Esophagus squamous epithelium (tissue), 5 donors: ENCODE measurements at places on chromosomes 4 and X. TPM values are rescaled to one million over a fixed set of nuclear protein-coding genes. Genes with fewer than 3 reads are reported as not detected.

RHOXF2 gene
- not detected for total RNA-seq

HERC5 gene
- total RNA-seq: 4.2 TPM

TACC3 gene
- total RNA-seq: 14.9 TPM

IL1RAPL1 gene
- total RNA-seq: 0.09 TPM

NKX3-2 gene
- 0.62 TPM for total RNA-seq

SPON2 gene
- 14.5 TPM for total RNA-seq

CD38 gene
- total RNA-seq: 2.5 TPM

- no peak for DNase-seq
These were observed 20.2 kb upstream of the PRDM5 start for GRCh38 chr4:120942776-120943175.

GRCh38 chrX:133362538-133362937, 52.8 kb downstream of the GPC4 start:
- no peak for DNase-seq

- DNase-seq: no peak
These were observed 29.3 kb downstream of the DCAF8L2 start for GRCh38 chrX:27619459-27619858.

DNA sequence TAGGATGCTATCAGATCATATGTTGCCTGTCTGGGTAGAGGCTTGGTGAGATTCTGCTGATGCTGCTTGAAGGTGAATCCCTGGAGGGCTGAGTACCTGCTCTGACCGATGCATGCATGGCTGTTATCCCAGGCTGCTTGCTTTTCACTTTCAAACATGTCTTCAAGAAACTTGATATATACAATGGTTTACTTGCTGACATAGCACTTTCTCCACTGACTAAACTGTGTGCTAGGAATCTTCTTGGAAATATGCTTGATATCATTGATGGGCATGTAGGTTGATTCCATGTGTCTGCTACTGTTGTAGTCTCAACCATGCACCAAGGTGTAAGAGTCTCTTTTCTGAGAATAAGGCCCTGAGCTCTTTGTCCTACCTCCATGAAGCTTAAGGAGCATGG, 79.6 kb upstream of the WDR1 start:
- no peak for DNase-seq

DNA sequence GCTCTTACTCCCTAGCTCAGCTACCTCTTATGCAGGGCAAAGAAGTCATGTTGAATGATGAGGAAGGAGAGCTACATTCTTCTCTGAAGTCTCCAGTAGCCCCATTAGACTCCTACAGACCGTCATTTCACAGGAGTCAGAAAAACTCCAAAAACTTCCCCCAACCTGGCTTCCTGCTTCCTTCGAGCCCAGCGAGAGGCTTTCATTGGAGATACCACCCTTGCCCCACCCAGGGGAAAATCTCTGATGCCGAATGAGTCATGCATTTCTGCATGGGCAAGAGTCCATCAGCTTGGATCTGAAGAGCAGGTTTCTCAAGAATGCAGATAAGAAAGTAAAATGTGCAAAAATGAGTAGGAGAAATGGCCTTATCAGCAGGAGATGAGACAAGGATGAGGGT, 53.0 kb downstream of the ARSF start:
- DNase-seq: no peak

GRCh38 chr4:7817877-7818398, 121.7 kb downstream of the AFAP1 start:
- DNase-seq: no peak

DNA sequence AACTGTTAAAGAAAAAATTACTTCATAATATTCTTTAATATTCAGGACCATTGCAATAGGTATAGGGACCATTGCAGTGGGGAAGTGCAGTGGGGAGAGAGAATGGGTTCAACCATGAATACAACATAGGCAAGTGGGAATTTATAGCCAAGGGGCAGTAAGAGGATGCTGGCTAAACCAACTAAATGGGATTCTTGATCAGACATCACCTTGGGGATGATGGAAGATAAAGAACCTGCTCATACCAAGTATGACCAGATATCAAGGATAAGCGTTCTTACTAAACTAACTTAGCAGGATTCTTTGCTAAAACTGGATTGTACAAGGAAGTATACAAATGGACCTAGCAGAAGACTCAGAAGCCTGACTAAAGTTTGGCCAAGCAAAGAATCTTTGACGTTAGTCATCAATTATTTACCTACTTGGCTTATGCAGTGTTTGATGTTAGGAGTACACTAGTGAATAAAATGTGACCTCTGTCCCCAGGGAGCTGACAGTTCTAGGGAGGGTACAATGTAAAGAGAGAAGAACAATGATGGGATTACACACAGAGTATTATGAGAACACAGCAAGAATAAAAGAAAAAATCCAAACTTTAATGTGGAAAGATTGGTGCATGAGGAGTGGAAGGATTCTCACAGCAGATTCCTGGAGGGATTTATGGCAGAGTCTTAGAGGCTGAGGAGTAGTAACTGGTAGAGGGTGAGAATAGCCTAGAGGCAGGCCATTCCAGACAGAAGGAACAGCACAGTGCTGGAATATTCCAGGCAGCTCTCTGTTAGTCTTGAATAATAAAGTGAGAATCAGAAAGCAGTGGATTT, 54.7 kb upstream of the MYOZ2 start:
- DNase-seq: no peak

- DNase-seq: no peak
These were observed 1.6 kb upstream of the SFRP2 start for GRCh38 chr4:153790500-153790865.

GRCh38 chr4:40132816-40133215, 64.0 kb upstream of the RHOH start:
- no peak for DNase-seq

DNA sequence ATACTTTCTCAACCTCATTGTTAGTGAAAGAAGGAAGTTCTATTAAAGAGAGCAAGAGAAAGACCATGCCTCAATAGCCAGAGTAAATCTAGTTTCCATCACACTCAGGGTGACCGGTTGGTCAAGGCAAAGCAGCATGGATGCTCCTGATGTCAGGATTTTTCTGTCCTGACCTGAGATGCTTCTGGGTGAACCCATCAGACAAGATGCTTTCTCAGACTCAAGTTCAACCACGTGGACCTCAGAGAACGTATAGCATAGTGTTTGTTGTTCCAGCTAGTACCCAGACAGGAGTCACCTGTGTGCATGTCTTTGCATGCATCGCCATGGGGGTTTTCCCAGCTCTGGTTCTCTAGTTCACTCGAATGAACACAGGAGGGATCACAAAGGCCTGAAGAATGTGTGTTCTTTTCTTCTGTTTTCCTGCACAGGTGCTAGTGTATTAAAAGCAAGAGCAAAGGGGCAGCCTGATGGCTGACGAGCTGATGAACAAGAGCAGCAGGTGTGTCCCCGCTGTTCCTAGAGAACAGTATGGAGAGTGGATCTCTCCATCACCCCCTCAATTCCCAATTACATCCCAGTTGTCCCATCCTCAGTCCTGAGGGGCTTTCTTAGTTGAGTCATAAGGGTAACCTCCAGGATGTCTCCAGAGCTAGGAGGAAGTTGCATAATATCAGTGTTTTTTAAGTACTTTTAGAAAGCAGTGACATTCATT, 110.5 kb upstream of the ENPP6 start:
- peak; percentile 4 for DNase-seq

DNA sequence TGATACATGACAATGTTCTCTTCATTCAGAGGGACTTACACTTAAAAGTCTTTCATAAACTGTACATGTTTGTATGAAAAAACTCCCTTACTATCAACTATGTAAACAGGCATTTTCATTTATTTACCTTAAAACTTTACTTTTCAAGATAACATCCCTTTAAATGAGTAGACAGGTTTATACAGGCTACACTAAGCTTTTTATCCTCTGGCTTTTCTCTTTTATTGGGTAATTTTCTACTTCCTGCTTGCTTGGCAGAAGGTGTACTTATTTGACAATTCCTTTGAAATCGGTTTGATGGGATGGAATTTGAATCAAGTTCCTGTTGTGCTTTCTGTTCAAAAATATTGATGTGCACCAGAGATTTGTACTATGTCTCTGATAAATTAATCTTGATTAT, 81.4 kb downstream of the PTPN13 start:
- DNase-seq: no peak

DNA sequence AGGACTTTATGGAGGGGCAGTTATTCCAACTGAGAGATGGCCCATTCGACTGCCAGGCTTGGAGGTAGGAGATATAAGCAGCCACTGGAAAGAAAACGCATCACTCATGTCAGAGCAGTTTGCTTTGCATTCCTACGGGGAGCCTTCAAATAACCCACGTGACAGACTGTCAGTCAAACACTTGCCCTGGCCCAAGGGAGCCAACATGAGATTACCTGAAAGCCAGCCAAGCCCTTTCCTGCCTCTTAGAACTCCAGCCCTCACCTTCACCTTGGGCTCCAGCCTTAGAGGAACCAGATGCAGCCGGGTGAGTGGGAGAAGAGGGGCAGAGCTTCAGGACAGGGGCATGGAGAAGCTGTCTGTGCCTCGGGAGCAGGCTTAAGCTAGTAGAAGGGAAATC, 95.3 kb upstream of the CXCL13 start:
- no peak for DNase-seq

GRCh38 chrX:102652031-102652688, 877 bp downstream of the GPRASP1 start:
- DNase-seq: no peak

- DNase-seq: no peak
These were observed 460.5 kb upstream of the CNKSR2 start for GRCh38 chrX:20913760-20914159.

DNA sequence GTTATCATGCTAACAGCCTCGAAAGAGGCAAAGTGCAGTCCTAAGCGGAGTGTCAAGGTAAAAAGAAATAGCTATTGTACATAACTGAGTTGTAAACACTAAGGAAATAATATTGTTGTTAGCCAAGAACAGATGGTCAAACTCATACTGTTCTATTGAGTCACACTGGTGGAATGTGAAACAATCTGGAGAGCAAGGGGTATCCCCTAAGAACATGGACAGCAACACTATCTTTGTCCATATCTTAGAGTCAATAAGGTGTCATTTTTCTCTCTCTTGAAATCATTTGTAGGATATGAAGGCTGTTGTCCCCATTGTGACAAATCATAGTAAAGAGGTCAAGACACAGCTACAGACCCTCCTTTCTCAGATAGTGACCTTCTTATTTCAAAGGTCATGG, 4.5 kb upstream of the PDGFC start:
- no peak for DNase-seq

DNA sequence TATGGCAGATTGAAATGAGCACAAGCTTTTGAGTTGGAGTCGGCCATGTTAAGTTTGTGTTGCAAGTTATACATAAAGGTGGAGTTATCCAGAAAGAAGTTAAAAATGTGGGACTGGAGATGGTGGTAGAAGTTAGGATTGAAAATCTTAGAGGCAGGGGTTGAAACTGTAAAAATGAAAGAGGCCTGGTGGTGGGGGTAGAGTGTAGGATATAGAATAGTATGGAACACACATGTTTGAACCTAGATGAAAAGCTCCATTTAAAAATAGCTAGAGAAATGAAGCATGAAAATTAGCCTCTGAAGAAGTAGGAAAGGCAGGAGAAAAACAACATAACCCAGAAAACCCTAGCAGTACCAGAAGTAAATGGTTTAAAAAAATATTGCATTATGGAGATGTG, 131.8 kb upstream of the ENPEP start:
- DNase-seq: no peak

DNA sequence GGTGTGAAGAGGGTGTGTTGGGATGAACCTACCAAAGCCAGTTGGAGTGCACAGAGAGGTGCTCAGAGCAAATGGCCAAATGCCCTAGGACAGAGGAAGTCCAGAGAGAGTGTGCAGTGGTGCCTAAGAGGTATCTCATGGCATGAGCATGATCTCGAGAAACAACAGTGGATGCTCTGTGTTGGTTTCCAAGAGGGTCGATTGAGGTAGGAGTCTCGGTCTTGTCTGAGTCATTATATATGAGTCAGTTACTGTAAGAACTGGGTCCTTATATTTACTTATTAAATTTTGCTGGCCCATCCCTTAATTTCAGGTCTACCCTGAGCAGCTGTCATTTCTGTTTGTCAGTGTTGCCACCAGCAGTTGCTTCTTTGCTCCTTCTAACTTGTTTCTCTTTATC, 86.6 kb upstream of the TMEM150C start:
- DNase-seq: no peak

DNA sequence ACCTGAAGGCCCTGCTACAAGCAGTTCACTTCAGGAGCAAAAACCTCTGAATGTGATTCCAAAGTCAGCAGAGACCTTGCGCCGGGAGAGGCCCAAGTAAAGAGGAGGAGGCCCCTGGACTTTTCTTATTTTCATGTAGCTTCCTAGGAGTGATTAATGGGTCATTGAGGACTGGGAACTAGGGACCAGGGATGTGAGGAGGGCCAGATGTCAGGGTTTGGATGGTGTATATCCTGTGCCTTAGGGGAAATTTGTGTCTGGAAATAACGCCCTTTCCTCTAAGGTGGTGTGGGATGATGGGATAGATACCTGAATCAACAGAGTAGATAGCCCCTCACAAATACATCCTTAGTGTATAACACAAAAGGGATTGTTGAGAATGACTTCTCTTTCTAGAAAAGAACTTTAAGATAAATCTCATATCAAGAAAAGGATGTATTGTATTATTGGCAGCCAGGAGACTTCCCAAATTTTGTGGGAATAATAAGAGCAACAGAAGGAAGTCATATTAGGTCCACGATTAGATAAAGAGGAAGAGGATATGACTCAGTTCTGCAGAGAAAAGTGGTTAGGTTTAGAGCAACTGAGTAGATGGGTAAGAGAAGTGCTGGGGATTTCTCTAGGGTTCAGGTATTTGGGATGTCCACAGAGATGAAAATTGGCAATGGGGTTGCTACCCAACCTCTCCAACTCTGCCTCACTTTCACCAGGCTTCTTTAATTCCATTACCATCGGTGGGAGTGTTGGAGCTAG, 1.1 kb downstream of the ITGB1BP2 start:
- no peak for DNase-seq

DNA sequence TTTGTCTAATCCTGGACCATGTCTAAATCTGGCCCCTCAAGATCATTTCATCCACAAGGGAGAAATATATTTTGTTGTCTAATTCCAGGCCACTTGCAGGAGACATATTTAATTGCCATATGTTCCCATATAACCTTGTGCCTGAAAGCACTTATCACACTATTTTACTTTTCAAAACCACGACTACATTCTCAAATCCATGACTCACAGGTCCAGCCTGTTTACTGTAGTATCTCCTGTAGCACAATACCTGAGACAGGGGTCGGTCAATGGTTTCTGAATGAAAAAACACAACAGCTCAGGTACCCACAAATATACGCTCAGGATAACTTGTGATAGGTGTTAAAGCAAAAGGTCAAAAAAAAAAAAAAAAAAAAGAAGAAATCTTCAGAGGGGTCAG, 60.9 kb downstream of the SEC24D start:
- DNase-seq: no peak

GRCh38 chrX:141220342-141221008, 21.8 kb downstream of the SPANXC start:
- DNase-seq: no peak

DNA sequence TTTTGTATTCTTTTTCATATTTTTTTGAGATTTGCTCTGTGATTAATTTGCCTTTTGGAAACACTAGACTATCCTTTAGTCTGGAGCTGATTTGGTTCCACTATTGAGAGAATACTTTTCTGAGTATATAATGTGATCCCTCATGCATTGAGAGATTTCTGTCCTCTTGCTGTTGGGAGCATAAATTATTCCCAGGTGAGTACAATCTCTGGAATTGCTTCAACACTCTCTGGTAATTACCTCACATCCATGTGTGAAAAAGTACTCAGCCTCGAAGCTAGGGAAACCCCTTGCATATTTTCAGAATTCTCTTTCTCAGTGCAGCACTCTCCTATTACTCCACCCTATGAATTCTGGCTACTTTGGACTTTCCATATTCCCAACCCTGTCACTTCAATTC, 550.0 kb downstream of the RAPGEF2 start:
- DNase-seq: no peak

- no peak for DNase-seq
These were observed 32.2 kb downstream of the NFXL1 start for GRCh38 chr4:47882228-47882627.

- DNase-seq: no peak
These were observed 67.4 kb downstream of the ZAR1 start for GRCh38 chr4:48557478-48557877.
